ENCODE measurements at places on chromosomes 16 and 17. TPM values are rescaled to one million over a fixed set of nuclear protein-coding genes. Genes with fewer than 3 reads are reported as not detected.

DNA sequence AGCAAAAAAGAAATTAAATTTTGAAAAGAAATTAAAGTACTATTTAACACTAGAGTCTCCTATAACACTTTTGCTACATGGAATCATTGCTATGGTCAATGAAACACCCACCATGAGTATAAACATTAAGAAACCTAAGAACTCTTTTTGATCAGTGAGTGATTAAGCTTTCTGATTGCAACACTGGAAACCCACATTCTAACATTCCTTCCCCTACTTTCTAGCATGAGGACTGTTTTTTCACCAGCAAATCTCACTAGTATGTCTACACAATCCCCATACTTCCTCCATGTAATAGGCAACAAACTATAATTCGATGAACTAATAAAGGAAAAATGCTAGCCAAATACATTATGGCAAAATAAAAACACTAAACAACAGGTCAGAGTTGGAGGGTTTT lies 54.7 kb downstream of the SKAP1 start:
- DNase-seq, result peak; percentile 59
- H3K27ac ChIP-seq, result no peak overlapping the region
- no peaks in the 10 kb centered on the region for H3K4me1 ChIP-seq
- H3K4me3 ChIP-seq, result no peak overlapping the region
- H3K27me3 ChIP-seq, result no peaks in the 10 kb centered on the region
- H3K36me3 ChIP-seq, result no peaks in the 10 kb centered on the region

- H3K4me3 ChIP-seq, result no peak overlapping the region
- H3K27ac ChIP-seq, result no peak overlapping the region
- 0 out of 2 replicates have a peak, but pooled peaks cover 14% of the 10 kb centered on the region for H3K36me3 ChIP-seq
- no peaks in the 10 kb centered on the region for H3K27me3 ChIP-seq
These were observed 9.2 kb downstream of the QPRT start for GRCh38 chr16:29688172-29688571.

- no peak for DNase-seq
- peaks cover 29% of the 10 kb centered on the region for H3K4me1 ChIP-seq
- no peak overlapping the region for H3K4me3 ChIP-seq
- no peaks in the 10 kb centered on the region for H3K36me3 ChIP-seq
These were observed 35.8 kb upstream of the TBX2 start for GRCh38 chr17:61363601-61364462.

- H3K36me3 ChIP-seq, result no peaks in the 10 kb centered on the region
- no peaks in the 10 kb centered on the region for H3K27me3 ChIP-seq
- peaks cover 38% of the 10 kb centered on the region for H3K4me1 ChIP-seq
- peak overlapping the region; percentile 92 for H3K27ac ChIP-seq
- no peak overlapping the region for H3K4me3 ChIP-seq
These were observed 20.0 kb upstream of the ZFHX3 start for GRCh38 chr16:73067671-73068540.

GRCh38 chr16:12682432-12683165 lies 121.1 kb downstream of the CPPED1 start:
- no peak for DNase-seq
- no peak overlapping the region for H3K4me3 ChIP-seq
- H3K36me3 ChIP-seq, result 0 out of 2 replicates have a peak, but pooled peaks cover 3% of the 10 kb centered on the region
- H3K4me1 ChIP-seq, result no peaks in the 10 kb centered on the region
- H3K27ac ChIP-seq, result no peak overlapping the region
- H3K27me3 ChIP-seq, result no peaks in the 10 kb centered on the region

- H3K36me3 ChIP-seq, result no peaks in the 10 kb centered on the region
- H3K4me3 ChIP-seq, result no peak overlapping the region
- H3K4me1 ChIP-seq, result no peaks in the 10 kb centered on the region
- DNase-seq, result no peak
These were observed 4.2 kb downstream of the CD300LB start for GRCh38 chr17:74527081-74527480.

GRCh38 chr16:88064889-88065746 lies 113.9 kb downstream of the BANP start:
- DNase-seq, result no peak
- no peaks in the 10 kb centered on the region for H3K27me3 ChIP-seq
- no peak overlapping the region for H3K27ac ChIP-seq

DNA sequence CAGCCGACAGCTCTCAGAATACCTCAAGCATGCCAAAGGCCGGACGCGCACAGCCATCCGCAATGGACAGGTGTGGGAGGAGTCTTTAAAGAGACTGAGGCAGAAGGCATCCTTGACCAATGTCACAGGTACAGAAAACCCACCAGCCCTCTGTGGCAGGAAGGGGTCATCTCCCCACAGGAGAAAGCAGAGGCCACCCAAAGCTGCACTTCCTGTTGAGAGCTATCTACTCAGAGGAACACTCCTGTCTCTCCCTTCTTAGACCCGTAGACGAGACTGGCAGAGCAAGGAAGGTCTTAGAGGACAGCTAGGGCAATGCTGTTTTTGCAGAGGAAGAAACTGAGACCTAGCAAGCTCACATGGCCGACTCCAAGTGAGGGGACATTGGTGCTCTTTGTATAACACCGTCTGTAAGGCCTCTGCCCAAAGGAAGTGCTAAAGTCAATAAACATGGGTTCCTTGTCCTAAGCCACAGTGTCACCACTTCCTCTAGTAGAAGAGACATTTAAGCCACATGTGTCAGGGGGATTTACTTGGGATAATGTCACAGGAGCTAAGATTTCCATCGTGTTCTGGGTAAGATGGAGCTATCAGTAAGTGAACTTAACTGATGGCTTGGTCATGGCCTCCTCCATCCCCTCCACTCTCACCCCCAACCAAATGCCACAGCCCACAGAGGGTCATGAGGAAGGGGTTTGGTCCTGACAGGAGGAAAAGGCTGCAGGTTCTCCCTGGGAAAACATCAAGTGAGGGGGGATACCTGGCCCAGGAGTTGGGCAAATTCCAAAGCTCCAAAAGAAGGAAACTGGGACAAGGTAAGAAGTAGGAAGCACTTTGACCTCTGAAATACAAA lies 9.4 kb downstream of the LPO start:
- H3K4me1 ChIP-seq, result no peaks in the 10 kb centered on the region
- no peaks in the 10 kb centered on the region for H3K36me3 ChIP-seq
- H3K27ac ChIP-seq, result no peak overlapping the region

DNA sequence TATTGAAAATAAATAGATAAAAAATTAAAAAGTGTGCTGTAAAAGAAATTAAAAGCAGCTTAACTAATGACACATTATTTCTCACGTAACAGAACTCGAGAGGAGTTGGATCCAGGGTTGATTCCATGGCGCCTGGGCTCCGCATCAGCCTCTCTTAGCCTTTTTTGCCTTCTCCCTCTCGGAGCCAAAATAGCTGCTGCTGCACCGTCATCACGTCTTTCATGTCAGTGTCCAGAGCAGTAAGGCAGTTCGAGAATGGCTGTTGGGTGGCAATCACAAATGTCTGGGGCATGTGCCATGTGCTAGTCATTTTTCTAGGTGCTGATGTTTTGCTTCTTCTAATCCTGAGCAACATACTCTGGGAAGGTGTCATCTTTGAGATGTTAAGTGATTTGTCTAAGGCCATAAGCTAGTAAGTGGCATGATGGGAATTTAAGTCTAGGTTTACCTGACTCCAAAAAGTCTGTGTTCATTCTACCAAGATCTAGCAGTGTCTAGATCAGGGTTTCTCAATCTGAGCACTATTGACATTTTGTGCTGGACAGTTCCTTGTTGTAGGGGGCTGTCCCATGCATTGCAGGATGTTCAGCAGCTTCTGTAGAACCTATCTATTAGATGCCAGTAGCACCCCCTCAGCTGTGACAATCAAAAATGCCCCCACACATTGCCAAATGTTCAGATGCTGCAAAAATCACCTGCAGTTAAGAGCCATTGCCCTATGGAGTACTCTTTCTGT lies 280.4 kb downstream of the HAPSTR1 start:
- H3K27me3 ChIP-seq, result peaks cover 22% of the 10 kb centered on the region
- no peak overlapping the region for H3K4me3 ChIP-seq
- no peaks in the 10 kb centered on the region for H3K36me3 ChIP-seq
- H3K4me1 ChIP-seq, result no peaks in the 10 kb centered on the region
- no peak for DNase-seq

- DNase-seq, result no peak
- H3K4me3 ChIP-seq, result no peak overlapping the region
- H3K27me3 ChIP-seq, result no peaks in the 10 kb centered on the region
- no peaks in the 10 kb centered on the region for H3K36me3 ChIP-seq
- H3K27ac ChIP-seq, result no peak overlapping the region
These were observed 69.8 kb downstream of the KSR1 start for GRCh38 chr17:27525836-27526603.

DNA sequence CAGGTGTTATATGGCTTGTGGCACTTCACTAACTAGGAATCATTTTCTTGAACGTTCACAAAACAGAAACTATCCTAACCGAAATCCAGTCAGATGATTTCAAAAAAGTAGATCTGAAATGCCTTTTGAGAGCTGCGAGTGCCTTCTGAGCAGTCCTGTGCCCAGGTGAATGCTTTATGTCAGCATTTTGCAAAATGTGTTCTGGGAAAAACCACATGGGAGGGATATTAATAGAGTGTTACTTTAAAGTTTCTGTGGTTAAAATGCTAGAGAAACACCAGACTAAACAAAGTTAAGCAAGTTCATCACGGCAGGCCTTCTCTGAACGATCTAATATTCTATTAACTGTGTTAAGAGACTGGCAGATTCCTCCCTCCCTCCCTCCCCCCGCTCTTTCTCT lies 15.8 kb upstream of the RGS9 start:
- no peak overlapping the region for H3K4me3 ChIP-seq
- H3K36me3 ChIP-seq, result no peaks in the 10 kb centered on the region
- H3K27ac ChIP-seq, result no peak overlapping the region
- peaks cover 21% of the 10 kb centered on the region for H3K4me1 ChIP-seq
- no peaks in the 10 kb centered on the region for H3K27me3 ChIP-seq

GRCh38 chr17:75558666-75559530 lies 28.7 kb upstream of the MYO15B start:
- H3K36me3 ChIP-seq, result no peaks in the 10 kb centered on the region
- no peak overlapping the region for H3K4me3 ChIP-seq
- no peaks in the 10 kb centered on the region for H3K27me3 ChIP-seq
- no peak overlapping the region for H3K27ac ChIP-seq
- peaks cover 32% of the 10 kb centered on the region for H3K4me1 ChIP-seq
- no peak for DNase-seq

DNA sequence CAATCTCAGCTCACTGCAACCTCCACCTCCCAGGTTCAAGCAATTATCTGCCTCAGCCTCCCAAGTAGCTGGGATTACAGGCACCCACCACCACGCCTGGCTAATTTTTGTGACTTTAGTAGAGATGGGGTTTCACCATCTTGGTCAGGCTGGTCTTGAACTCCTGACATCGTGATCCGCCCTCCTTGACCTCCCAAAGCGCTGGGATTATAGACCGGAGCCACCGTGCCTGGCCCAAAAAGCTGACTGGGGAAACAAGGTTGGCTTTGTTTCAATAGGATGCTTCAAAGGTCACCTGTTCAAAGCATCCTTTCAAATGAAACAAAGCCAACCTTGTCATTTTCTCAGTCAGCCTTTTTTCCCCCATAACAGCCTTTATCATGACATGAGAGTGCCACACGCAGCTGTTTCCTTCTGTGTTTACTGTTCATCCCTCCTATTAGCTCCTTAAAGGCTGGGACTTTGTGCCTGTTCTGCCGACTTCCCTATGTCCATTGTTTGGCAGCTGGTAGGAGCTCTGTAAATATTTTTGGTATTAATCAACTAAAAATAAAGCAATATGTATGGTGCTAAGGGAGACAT lies 51.1 kb downstream of the ADAMTS18 start:
- DNase-seq, result no peak
- H3K36me3 ChIP-seq, result no peaks in the 10 kb centered on the region
- H3K4me1 ChIP-seq, result peaks cover 13% of the 10 kb centered on the region
- no peak overlapping the region for H3K4me3 ChIP-seq

GRCh38 chr16:60484901-60485300 lies 1551.3 kb downstream of the CDH8 start:
- H3K4me3 ChIP-seq, result no peak overlapping the region
- H3K36me3 ChIP-seq, result no peaks in the 10 kb centered on the region
- H3K27ac ChIP-seq, result no peak overlapping the region

DNA sequence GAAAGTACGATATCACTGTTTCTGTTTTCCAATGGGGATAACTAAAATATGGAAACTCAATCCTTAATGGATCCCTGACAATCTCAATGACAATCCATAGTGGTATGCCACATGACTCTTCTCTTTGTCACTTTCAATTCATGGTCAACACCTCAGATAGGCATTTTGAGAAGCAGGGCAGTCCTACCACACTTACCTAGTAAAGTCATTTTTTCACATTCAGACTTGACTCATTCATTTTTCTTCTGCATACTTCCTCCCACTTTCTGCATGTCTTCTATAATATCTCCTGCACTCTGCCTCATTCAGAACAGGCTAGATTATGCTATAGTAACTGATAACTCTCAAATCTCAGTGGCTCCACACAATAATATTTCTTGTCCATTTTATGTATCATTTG lies 117.5 kb downstream of the FTO start:
- H3K27me3 ChIP-seq, result no peaks in the 10 kb centered on the region
- no peaks in the 10 kb centered on the region for H3K36me3 ChIP-seq
- peak; percentile 6 for DNase-seq
- H3K27ac ChIP-seq, result peak overlapping the region; percentile 65
- no peak overlapping the region for H3K4me3 ChIP-seq

DNA sequence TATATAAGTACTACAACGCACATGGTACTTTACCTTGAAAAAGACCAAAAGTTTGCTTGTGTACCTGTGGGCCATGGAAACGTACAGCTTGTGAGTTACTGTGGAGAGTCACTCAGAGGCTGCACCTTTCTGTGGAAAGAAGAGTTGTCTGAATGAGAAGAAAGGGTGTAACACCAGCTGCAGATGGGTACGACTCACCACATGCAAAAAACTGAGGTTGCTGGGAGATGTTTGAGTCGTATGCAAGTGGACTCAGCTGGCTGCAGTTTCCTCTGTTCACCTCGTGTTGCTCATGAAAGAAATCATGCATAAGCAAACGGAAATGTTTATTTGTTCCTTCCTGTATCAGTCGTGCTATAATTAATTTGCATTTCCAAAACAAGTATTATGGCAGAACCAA lies 22.4 kb upstream of the DYNLRB2 start:
- no peak overlapping the region for H3K27ac ChIP-seq
- no peak overlapping the region for H3K4me3 ChIP-seq
- DNase-seq, result no peak
- H3K4me1 ChIP-seq, result no peaks in the 10 kb centered on the region
- peaks cover 20% of the 10 kb centered on the region for H3K27me3 ChIP-seq
- H3K36me3 ChIP-seq, result no peaks in the 10 kb centered on the region

CSH2 gene
- not detected for total RNA-seq

NHLRC4 gene
- total RNA-seq, result not detected

NUTF2 gene
- 147 TPM for total RNA-seq

MYCBPAP gene
- 11.6 TPM for total RNA-seq

ERN2 gene
- 3.4 TPM for total RNA-seq

ZC3H18 gene
- 78.4 TPM for total RNA-seq

CRISPLD2 gene
- 19.9 TPM for total RNA-seq

CIITA gene
- total RNA-seq, result 1.2 TPM

MPV17L gene
- not detected for total RNA-seq

All from PC-9 (cell line).